ENCODE measurements at places on chromosomes 13 and 19.

GRCh38 chr13:50375792-50376191, 360.5 kb downstream of the KCNRG start:
- DNase-seq: no peak

DNA sequence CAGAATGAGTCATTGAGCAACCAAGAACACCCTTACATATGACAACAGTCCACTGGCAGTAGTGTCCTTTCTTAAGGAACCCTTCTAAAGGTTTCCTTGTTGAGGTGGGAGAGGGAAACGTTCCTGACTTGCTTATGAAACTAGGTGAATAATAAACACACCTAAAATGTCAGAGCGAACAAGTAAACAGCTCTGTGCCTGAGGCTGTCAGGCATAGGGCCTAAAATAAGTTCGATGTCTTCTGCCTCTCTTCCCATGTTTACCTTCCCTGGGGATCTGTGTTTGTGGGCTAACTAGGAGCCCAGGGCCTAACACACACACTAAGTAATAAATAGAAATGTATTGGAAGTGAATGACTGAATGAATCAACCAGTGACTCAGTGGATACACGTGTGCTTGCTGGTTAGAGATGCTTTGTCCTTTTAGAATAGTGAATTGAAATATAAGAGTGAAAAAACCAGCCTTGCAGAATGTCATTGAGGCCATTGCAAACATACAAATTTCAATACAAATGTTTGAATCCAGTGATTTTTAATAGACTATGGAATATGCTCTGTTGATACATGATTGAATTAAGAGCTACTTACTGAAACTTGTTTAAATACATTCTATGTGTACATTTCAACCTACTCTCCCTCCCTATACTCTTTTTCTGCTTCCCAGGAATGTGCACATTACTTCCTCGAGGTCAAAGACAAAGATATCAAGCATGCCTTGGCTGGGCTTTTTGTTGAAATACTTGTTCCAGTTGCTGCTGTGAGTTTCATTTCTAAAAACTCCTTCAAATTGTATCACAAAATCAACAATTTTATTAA, 102.9 kb downstream of the FRY start:
- DNase-seq: no peak

DNA sequence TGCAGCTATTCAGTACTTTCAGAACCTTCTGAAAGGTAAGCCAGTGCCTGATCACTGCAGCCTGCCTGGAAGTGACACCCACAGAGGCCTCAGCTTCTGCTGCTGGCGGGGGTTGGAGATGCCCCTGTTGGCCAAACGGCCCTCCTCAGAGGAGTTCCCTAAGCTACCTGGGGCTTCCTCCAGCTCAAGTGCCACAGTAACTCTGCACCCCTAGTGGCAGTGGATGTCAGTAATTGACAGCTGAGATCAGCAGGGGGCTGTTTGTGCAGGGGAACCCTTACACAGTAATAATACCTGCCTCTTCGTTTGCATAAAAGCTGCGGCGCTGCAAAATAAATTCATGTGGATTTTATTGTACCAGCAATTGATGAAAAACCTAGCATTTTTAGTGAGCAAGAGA, 28.9 kb downstream of the TDRD12 start:
- no peak for DNase-seq

- no peak for DNase-seq
Measured at GRCh38 chr13:36619535-36619934, 54.3 kb upstream of the SERTM1 start.

GRCh38 chr13:81670048-81670447, 1329.1 kb upstream of the SPRY2 start:
- DNase-seq: no peak

- DNase-seq: no peak
Measured at GRCh38 chr19:4369888-4370260, 26.5 kb downstream of the MPND start.

GRCh38 chr13:46324976-46325375, 62.1 kb downstream of the RUBCNL start:
- DNase-seq: no peak

DNA sequence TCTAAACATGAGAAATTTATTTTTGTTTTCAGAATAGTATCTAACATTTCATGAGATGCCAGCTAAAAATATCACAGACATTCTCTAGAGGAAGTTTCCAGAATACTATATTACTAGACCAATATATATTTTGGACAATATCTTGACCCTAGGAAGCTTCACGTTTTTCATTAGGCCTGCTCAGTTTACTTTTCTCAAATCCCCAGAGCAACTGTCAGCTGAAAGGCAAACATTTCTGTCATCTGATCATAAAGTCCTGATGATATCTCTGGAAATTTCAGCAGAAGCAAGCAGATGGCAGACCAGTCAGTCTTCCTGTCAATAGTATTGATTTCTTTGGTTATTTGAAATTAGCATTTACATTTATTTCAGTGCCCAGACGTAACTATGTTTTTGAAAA, 4.0 kb downstream of the POSTN start:
- no peak for DNase-seq

DNA sequence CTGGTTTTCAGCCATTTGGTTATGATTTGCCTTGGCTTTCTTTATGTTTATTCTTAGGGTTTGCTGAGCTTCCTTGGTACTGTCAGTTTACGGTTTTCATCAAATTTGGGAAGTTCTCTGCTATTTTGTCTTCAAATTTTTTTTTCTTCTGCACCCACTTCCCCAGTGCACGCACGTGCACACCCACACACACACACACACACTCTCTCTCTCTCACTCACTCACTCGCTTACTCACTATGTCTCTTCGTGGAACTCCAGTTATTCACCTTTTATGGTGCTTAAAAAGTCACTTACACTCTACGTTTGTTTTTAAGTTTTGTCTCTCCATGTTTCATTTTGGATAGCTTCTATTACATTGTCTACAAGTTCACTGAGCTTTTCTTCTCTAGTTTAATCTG, 7.1 kb downstream of the AKAP11 start:
- no peak for DNase-seq

- DNase-seq: no peak
Measured at GRCh38 chr13:61960981-61961380, 545.3 kb upstream of the PCDH20 start.

GRCh38 chr19:56015756-56016155, 29.2 kb downstream of the NLRP5 start:
- DNase-seq: no peak

DNA sequence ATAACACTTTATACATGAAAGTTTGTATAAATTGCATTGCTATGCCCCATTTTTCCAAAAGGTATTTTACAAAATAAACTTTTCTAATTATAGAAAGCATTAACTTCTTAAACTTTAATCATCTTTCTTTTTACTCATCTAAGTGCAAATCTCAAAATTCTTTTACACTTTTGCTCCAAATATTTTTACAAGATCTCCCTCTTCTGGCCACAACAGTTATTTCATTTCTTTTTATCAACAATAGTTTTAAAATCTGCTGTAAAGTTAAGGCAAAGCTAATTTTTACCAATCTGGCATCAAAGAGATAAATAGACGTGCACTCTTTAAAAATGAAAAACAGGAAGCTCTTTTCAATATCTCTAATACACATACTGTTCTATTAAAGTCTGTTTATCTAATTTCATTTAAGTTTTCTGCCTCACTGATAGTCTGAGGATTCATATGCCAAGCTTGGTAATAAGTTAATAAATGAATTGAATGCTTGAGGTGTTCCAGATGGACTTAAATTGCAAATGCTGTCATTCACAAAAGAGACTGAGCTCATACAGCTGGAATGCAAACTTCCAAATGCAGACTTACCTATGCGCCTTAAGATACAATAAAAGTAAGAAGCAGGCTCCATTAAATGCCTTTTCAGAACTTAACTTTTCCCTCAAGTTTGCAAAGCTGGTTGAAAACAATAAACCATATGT, 583.0 kb upstream of the ATXN8OS start:
- no peak for DNase-seq

GRCh38 chr19:17329366-17330261, 5.0 kb downstream of the ANO8 start:
- no peak for DNase-seq

- no peak for DNase-seq
Measured at GRCh38 chr19:38880076-38880881, 2.2 kb upstream of the RINL start.

GRCh38 chr19:10271543-10272086, 695 bp downstream of the ICAM1 start:
- no peak for DNase-seq

DNA sequence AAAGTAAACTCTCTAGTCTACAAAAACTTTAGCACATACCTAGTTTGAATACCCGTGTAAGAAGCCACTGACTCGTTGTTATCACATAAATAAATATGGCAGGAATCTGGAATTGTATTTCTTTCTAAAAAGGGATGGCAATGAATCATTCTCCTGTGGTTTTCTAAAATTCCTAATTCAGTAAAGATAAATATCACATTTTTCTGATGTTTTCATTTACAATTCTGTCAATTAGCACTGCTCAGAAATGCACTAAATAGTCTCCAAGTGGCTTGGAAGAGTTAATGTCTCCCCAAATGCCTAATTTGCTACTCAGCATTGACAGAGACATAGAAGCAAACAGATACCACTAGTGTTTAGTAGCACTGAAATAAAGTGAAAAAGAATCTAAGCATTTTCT, 547.7 kb upstream of the SLITRK1 start:
- no peak for DNase-seq
